Retinal pigment epithelial cell (primary cell): ENCODE measurements at places on chromosomes 13 and 19.

GRCh38 chr13:89749888-89750287, 1597.6 kb upstream of the MIR17HG start:
- DNase-seq = no peak

- DNase-seq = no peak
These were observed 6.6 kb downstream of the FSTL3 start for GRCh38 chr19:682678-683320.

DNA sequence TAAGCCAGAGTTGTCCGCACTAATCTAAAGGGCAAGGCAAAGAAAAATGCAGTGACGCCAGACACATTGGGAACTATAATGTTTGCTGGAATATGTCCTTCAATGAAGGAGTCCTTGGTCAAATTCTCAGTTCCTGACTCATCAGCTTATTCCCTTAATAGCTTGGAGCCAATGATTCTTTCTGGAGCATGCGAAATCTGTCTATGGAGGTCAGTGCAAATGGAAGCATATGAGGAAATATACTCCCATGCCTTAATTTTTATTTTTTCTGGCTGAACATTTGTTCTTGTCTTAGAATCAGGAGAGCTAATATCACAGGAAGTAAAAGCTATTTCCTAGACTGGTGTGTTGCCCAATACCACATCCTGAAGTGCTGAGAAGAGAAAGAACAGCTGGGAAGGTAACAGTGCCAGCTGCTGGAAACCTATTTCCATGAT, 289.8 kb upstream of the SPRY2 start:
- DNase-seq = peak; percentile 49

GRCh38 chr19:41563854-41564514, 12.0 kb upstream of the CEACAM21 start:
- DNase-seq = no peak

- no peak for DNase-seq
These were observed 1.4 kb upstream of the KHSRP start for GRCh38 chr19:6425732-6426620.

DNA sequence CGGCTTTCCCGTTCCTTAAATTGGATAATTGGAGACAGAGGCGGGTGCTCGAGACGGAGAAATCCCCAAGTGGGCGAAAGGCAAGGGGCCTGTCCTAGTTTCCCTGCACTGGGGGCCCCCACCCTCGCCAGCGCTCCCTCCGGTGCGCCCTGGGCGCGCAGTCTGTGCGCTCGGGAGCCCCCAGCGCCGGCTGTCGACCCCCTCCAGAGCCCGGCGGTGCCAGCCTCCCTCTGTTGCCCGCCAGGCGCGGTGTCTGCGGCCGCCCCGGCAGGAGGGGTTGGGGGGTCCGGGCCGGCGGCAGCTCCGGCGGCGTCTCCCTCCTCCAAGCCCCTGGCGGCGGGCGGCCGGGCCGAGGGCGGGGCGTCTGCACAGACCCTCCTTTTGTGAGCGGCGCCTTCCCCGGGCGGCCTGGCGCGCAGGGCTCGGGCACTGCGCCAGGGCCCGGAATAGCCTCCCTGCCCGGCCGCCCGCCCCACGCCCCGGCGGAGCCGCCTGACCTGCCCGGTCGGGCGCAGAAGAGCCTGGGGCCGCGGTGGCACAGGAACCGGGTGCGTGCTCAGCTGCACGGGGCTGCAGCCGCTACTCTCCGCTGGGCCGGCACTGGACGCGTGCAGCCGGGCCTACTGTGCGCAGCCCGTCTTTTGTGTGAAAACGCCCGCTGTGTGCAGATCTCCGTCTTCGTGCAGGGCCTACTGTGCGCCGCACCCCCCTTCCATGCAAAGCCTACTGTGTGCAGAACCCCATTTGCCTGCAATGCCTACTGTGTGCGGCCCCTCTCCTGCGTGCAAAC, 13.2 kb downstream of the GADD45B start:
- no peak for DNase-seq

- DNase-seq = no peak
These were observed 168.2 kb downstream of the FGF14 start for GRCh38 chr13:102233566-102234208.

DNA sequence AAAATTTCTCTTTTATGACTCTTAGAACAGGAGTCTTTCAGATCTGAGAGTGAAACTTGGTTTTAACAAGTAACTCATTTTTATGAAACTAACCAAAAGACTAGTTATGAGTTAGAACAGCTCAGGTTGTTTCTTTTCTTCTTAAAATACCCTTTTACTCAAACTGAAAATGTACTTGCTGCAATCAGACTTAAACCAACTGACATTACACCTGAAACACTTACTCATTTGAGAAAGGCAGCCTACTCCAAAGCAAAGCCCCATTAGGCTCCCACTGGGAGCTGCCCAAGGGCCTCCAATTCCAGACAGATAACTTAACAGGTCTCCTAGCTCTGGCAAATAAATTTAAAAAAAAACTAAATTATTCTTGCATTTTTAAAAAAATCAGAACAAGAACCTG, 3.6 kb downstream of the FOXO1 start:
- DNase-seq = no peak

DNA sequence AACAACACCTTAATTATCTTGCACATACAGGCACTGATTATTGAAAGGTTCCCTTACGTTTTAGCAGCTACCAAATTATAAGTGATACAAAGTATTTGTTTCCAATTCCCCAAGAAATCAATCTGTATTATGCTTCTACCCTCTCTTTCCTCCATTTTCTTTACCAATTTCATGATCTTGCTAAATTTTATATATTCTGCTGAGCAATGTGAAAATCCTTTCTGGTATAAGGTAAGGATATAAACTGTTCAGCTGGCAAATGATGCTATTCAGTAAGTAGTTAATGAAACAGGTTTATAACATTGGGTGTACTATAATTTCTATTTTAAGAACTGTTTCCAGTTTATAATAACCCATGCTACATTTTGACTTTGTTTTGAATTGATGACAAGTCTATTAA, 985 bp upstream of the EEF1AKMT1 start:
- no peak for DNase-seq

GRCh38 chr13:65907666-65908525, 1322.2 kb downstream of the PCDH9 start:
- no peak for DNase-seq

DNA sequence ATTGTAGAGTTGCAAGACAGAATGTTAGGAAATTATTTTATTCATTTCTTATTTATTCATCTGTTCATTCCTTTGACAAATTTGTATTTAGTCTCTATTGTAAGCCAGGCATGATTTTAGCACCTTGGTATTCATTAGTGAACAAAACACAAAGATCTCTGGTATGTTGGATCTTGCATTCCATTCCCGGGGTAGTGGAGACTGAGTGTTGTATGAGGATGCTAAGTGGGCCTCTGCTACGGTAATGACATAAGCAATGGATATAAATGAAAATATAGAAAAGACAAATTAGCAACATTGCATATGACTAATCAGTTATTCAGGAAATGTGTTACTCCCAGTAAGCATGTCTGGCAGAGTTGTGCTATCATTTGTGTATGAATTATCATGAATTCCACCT, 449.3 kb downstream of the PCDH17 start:
- DNase-seq = peak; percentile 78

DNA sequence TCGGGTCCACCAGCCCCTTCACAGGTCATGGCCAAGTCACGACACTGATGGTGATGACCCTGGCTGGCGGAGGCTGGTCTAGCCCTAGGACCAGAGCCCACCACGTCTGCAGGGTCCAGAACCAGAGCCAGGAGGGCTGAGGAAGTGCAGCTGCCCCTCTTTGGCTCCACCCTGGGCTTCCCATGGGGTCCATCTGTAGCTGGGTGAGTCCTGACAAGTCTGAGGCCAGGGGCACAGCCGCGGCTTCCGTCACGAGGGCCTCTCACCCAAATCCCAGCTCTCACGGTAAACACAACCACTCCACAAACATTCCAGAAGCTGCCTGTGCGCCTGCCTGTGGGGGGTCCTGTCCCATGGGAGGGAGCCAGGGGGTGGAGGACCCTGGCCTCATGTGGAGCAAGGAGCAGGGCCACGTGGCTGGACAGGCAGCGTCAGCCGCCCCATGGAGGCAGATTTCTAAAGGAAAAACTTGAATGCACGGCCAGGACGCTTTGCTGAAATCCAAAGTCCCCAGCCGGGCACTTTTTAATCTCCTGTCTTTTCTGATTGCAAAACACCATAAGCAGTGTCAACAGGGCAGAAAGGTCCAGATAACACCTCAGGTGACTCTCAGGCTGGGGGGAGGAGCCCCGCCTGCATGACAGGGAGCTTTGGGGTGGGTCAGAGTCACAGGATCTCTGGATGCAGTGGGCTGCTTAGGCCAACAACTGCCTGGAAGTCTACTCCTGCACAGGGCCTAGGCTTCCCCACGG, 29.9 kb downstream of the CEBPG start:
- peak; percentile 10 for DNase-seq

GRCh38 chr13:50419896-50420295, 404.7 kb downstream of the KCNRG start:
- DNase-seq = no peak

GRCh38 chr13:98533912-98534311, 43.0 kb downstream of the STK24 start:
- no peak for DNase-seq

DNA sequence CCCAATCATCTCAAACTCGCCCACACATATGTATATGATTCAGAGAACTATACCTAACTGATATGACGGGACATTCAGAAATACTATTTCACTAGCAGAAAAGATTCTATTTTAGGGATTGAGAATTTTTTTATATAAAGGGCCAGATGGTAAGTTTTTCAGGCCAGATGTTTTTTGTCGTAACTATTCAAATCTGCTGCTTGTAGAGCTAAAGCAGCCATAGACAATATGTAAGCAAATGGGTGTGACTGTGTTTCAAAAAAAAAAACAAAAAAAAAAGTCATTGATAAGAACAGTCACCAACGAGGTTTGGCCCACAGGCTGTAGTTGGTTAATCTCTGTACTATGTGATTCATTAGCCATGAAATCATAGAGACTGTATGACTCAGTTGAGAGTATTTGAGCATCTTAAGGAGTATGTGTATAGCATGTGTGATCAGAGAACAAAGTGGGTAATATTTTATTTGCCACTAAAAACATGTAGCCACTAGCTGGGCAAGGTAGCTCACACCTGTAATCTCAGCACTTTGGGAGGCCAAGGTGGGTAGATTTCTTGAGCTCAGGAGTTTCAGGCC, 2724.7 kb downstream of the PCDH9 start:
- no peak for DNase-seq

DNA sequence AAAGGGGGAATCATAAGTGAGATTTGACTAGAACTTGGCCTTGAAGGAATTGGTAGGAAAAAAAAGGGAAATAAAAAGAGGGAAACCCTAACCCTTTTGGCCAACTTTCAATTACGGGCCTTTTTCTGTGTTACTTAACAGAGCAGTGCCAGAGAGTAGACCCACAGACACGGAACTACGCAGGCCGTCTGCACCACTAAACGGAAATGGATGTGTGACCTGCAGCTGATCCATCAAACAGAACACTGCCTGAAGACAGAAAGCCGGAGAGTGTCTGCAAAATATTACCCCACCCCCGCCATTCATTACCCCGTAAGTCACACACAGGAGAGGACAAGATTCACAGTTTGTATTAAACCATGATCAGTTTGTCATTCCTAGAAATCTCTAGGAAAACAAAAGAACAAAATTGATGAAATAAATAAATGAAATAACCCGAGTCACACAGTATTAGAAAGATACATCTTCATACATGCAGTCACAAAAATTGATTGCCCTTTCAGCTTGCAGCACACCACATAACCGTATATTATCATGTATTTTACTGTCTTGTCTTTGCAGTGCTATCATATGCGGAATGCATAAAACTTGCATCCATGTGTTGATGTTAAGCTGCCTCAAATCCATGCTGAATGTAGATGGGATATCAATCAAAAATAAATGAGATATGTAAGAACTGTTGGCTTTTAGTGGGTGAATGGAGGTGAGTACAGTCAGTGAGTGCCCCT, 424.7 kb downstream of the IRS2 start:
- DNase-seq = no peak

DNA sequence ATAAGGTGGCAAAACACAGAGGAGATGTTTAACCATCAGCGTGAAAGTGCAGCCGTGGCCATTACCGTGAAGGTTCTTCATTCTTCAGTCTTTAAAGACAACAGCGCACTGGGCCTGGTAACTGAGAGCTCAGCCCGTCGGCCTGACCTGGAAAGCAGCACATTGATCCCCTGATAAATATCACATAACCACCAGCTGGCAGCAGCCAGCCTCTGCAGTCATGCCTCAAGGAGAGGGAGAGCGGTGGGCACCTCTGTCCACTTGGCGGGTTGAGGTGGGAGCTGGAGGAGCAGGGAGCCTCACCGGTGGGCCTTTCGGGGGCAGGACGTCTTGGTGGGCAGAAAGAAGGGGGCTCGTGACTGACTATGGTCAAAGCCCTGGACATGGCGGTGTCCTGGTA, 58.1 kb downstream of the MCF2L start:
- DNase-seq = no peak

DNA sequence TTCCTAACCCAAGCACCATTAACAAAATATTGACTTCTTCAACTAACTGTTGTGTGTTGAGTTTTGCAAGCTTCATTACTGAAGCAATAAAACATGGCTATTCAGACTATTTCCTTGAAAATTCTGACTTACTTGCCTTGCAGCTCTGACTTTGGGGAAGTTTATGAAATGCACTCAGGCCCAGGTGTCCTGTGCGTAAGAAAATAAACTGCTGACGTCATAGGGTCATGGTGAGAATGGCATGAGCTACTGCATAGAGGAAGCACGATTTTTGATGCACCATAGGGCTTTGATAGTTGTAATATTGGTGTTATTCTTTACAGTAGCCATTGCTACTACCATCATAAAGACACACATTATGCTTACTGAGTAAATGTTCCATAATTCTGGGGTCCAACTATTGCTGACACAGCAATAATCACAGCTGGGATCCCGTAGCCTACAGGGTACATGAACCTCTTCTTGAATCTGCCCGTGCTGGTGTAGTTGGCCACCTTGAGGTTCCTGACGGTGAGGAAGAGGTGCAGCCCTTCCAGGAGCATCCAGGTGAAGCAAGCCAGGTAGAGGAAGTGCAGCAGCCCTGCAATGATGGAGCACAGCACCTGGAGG, 57.9 kb downstream of the MBD3L2B start:
- DNase-seq = no peak

- DNase-seq = peak; percentile 96
These were observed 11.9 kb upstream of the SPATA13 start for GRCh38 chr13:24148414-24149235.

- DNase-seq = no peak
These were observed 45.3 kb upstream of the TRPC4 start for GRCh38 chr13:37914781-37915391.

DNA sequence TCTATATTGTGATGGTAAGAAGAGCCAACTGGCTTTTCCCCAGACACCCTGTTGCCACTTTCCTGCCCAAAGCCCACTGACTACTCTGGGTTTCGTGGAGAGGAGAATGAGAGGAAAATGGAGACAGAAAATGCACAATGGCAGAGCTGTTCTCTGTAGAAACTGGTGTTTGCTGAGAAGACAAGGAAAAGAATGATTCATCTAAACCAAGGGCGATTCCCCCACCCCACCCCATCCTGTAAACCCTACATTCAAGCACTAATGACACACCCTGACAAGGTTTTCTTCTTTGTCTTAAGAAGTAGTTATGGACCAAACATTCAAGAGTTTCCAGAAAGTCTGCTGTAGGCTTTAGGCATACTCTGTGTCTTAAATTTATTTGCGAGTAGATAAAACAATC, 68.8 kb downstream of the DOCK9 start:
- no peak for DNase-seq

GRCh38 chr19:48081106-48081505, 29.5 kb downstream of the PLA2G4C start:
- DNase-seq = no peak
